ENCODE measurements at places on chromosomes 1 and 21.

DNA sequence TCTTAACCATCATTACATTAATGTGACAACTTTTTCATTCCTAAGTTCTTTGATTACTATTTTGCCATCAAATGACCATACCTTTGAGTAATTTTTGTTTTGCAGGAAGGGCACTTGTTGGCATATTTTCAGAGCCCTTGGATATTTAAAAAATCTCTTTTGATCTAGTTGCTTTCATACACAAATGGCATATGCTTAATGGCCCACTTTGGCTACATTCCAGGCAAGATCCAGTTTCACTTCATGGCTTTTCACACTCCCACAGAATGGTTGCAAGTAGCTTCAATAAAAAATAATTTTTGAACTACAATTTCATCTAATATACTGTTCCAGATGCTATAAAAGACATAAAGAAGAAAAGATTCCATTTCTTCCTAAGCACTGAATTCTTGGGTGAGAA lies 18.1 kb downstream of the ADAM30 start:
- no peak for DNase-seq

DNA sequence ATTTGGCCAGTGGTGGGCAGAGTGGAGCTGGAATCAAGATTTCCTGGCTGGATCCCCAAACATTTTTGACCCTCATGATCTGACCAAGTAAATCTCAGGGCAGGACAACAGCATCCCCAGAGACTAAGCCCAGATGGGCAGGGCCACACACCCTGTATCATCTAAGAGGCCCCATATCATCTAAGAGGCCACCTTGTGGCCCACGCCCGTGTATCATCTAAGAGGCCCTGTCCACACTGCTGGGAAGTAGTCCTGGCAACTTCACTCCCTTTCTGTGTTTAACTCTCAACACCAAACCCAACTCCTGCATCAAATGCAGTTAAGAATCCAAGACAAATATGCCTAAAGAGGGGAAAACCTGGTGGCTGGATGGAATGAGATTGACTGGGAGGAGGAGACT lies 81.6 kb upstream of the SSX2IP start:
- DNase-seq: no peak

DNA sequence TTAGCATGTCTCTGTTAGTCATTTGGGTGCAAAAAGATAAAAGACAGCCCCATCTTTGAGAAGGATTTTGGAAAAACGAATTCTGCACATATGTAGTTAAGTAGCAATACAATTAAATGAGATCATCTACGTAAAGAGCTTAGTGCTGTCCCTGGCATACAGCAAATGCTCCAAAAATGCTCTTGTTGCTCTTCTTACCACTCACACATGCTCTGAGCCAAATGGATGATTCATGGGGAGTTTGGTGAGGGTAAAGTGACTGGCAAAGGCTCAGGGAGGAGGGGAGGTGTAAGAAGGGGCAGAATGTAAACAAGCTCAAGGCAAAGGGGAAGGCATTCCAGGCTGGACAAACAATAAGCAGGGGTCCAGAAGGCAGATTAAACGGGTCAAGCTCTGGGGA lies 191.9 kb downstream of the AK5 start:
- DNase-seq: no peak

DNA sequence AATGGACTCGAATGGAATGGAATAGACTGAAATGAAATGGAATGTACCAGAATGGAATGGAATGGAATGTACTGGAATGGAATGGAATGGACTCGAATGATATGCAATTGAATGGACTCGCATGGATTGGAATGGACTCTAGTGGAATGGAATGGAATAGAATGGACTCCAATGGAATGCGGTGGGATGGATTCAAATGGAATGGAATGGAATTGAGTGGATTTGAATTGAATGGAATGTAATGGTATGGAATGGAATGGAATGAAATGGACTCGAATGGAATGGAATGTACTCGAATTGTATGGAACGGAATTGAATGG lies 99.6 kb upstream of the FBXO28 start:
- no peak for DNase-seq

Measured in caudate nucleus (tissue), 63 donors.